ENCODE measurements at places on chromosomes 11 and 22.

DNA sequence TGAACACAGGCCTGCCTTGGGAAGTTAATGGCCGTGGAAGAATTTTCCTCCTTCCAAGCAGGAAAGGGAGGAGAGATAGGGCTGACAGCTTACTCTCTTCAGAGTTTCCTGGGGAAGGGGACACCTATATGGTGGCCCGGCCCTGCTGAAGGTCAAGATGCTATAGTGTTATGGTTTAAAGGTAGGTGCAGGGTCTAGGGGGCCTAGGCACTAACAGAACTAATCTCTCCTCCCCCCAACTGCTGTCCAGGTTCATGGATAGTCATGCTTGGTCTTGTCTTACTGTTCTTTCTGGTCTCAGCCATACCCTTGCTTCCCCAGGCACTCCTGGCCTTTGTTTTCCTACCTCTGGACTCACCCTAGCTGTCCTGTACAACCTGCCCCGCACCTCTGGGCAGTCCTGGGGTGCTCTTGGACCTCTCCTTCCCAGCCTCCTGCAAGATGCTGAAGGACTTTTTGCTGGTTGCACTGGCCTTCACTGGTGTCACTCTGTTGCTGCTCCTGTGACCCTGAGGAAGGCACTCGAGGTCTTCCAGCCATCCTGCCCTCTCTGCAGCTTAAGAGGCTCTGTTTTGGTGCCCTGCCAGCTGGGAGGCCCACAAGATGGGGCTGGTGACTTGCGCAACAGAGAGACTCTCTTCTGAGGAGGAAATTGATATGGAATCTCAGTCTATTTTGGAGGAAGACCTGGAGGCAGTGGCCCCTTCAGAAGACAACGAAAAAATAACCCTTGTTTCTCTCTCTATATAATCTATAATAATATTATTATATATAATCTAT is 17.9 kb downstream of the SEC14L3 start:
- DNase-seq, result no peak

- DNase-seq, result no peak
Measured at GRCh38 chr11:94500181-94500580, 6.4 kb downstream of the ANKRD49 start.

- DNase-seq, result no peak
Measured at GRCh38 chr11:532527-532985, 2.8 kb downstream of the HRAS start.

- DNase-seq, result no peak
Measured at GRCh38 chr11:77510851-77511250, 37.0 kb upstream of the PAK1 start.

- DNase-seq, result no peak
Measured at GRCh38 chr22:24965822-24966626, 13.5 kb downstream of the KIAA1671 start.

- DNase-seq, result no peak
Measured at GRCh38 chr11:105884436-105884835, 137.6 kb downstream of the MSANTD4 start.

DNA sequence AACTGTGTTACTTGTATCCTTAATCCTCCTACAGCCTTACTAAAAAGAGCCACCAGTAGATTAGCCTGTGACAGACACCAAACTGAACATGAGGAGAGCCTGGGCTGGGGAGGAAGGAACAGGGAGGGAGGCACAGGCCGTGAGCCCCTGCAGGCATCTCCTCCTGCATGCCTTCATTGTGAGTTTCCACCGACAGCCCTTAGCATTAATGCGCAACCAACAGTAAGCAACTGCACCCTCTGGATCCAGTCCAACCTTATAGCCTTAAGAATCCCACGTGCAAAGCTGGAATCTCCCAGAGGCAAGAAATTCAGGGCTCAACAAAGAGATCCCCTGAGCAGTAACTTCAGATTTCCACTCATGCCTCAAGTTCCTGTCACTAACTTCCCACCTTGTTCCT is 84.6 kb downstream of the ETS1 start:
- no peak for DNase-seq

DNA sequence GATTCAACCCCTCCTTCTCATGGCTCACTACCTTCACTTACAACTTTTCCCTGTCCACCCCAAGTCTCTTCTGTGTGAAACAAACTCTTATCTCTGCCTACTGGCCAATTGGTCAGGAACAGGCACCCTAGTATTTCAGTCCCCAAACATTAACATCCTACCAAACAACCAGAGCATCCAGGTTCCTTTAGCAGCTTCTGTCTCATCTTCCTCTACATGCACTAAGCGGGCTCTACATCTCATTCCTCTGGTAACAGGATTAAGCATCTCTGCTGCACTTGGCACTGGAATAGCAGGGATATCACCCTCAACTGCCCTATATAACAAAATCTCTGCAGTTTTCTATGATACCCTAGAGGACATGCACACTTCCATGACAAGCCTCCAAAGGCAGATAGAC is 116.2 kb downstream of the JRKL start:
- DNase-seq, result no peak

DNA sequence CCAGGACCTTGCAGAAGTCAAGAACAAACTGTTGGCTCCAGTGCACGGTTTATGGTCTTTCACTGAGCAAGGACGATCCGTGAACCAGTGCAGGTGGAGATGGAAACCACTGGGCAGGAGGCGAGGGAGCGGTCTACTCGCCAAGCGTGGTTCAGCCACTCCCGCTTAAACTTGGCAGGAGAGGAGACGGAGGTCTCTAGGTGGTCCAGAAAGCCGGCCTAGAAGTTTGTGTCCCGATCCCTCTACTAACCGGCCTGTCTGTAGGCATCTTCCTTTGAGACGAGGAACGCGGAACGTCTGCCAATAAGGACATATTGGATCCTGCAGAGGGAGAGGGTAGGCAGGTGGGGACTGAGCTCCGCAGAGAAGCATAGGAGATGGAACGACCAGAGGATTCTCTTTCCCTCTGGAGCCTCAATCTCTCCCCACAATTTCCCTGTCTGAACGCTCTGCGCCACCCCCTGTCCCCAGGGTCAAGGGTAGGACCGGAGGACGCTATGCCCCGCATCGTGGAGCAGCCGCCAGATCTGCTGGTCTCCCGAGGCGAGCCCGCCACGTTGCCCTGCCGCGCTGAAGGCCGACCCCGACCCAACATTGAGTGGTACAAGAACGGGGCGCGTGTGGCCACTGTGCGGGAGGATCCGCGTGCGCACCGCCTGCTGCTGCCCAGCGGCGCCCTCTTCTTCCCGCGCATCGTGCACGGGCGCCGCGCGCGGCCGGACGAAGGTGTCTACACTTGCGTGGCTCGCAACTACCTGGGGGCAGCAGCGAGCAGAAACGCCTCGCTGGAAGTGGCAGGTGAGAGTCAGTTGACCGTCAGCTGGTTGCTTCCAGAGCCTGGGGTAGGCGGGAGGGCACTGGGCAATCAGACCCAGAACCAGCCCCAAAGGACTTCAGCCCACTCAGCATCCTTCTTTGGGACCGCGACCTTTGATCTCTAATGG is 3.4 kb downstream of the ROBO3 start:
- no peak for DNase-seq

GRCh38 chr22:37716708-37717107 is 19.9 kb downstream of the TRIOBP start:
- DNase-seq, result no peak

DNA sequence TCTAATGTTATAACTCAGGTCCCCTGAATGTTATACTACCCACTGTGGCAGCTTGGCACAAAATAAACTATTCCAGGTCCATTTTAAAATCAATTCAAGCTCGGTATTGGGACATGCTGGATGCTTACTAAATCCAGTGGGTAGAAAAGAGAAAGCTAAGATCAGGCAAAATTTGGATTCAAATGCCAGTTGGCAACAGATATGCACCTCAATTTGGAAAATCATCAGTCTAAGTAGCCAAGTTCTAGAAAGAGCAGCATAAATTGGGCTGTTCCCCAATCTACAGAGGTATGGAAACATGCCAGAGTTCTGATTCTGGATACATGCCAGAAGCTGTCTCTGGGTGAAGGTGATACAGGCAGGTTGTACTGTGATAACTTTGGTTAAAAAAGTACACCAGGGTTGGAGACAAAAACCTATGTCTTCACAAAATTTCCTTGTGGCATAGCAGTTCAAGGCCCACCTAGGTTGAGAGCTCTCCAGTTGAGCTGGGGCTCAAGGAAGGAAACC is 427.8 kb downstream of the LRRC4C start:
- no peak for DNase-seq

GRCh38 chr11:119671051-119671450 is 57.9 kb downstream of the NECTIN1 start:
- no peak for DNase-seq

DNA sequence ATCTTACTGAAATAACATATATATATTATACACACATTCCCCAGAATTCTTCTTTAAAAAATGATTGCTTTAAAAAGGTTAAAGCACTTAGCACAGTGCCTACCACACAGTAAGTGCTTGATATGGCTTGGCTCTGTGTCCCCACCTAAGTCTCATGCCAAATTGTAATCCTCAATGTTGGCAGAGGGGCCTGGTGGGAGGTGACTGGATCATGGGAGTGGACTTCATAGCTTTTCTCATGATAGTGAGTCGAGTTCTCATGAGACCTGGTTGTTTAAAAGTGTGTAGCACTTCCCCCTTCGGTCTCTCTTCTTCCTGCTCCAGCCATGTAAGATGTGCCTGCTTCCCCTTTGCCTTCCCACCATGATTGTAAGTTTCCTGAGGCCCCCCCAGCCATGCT is 6.2 kb downstream of the CRYAB start:
- no peak for DNase-seq

GRCh38 chr11:35236667-35237003 is 97.7 kb downstream of the CD44 start:
- DNase-seq, result no peak

DNA sequence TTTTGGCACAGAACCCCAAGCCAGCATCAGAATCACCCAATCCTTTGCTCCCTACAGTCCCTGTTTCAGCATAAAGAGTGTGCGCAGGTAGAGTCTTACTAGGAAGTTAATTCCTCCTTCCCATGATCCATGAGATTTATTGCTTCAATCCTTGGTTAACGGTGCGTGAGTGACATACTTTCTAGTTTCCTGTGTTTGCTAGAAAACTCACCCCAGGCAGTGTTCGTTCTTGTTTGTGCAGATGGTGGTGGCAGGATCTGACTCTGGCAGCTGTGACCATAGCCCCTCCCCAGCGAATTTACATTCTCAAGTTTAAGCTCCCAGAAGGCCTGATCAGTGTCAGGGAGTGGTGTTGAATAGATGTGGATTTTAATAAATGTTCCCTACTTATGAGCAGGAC is 106.7 kb upstream of the CCT8L2 start:
- no peak for DNase-seq

Measured in hematopoietic multipotent progenitor cell (in vitro differentiated cells).